ENCODE measurements at places on chromosomes 11 and 22. TPM values are rescaled to one million over a fixed set of nuclear protein-coding genes. Genes with fewer than 3 reads are reported as not detected.

MMP10 gene
- not detected for polyA plus RNA-seq

DNA sequence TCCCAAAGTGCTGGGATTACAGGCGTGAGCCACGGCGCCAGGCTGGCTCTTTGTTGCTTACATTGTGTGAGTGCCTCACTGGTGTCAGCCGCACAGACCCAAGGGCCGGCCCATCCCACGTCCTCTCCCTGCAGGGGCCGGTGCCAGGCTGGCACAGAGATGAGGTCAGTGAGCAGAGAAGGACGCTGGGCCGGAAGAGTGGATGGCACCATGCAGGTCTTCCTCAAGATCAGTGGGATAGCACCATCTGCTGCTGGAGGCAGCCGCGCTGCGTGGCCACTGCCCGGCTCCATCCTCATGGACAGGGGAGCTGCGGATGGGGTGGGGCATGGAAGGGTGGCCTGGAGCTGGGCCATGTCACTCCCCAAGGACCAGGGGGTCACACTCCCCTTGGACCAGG is 22.0 kb upstream of the FGF4 start:
- no peak for DNase-seq

- no peak for DNase-seq
These were observed 24.3 kb upstream of the PPFIA1 start for GRCh38 chr11:70246196-70246595.

GRCh38 chr11:250740-251299 is 14.0 kb downstream of the PSMD13 start:
- no peak for DNase-seq

NCAM1 gene
- polyA plus RNA-seq, result 201 TPM

DNA sequence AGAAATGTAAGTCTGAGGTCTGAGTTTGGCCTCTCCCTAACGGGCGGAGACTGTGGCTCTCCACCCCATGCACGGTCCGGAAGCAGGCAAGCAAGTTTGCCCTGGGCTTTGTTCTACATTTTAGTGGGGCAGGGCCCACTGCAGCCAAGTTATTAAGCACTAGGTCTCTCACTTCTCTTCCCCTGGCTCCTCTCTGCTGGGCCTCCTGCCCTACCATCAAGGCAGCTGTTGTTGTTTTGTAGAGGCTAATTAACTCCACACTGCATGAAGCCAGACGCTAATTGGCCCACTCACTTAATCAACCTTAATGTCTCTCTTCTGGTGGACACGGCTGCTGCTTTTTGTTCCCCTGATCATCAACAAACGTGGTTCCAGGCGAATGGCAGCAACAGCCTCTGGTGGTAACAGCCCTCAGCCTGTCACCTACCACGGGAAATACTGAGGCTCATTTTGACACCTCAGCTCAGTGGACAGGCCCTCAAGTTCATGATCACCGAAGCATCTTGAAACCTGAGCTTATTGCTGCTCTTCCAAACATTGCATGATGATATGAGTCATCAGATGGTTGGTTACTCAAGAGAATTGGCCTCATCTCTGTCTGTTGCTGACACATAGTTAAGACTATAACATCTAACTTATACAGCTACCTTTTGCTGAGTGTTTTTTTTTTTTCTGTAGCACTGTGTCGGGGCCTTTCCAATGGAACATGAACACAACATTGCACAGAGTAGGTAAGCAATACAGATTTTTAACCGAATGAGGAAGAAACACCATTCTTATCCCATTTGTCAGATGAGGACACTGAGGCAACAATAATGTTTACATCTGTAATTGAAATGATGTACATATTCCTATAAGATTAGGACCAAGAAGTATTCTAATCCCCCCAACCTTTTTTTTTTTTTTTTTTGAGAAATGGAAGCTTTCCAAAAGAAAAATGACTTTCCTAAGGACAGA is 20.8 kb upstream of the LMO2 start:
- no peak for DNase-seq

- no peak for DNase-seq
These were observed 213.4 kb upstream of the SYN3 start for GRCh38 chr22:33271390-33272161.

DNA sequence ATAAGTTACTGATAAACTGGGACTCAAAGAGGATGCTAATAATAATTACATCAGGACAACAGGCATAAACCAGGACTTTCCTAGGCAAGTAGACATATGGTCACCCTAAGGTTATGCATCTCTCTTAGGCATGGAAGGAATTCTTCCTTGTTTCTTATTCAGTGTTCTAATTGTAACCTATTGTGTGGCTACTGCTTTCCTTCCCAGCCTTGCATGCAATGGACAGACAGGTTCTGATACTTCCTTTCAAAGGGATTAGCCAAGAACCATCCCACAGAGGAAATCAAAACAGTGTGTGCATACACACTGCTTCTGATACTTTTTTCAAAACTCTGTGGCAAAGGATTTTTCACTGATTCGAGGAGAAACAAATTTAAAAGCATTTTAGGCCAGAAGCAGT is 48.3 kb downstream of the RRAS2 start:
- DNase-seq, result no peak

- DNase-seq, result no peak
These were observed 1248.0 kb upstream of the CNTN5 start for GRCh38 chr11:97772705-97773104.

DNA sequence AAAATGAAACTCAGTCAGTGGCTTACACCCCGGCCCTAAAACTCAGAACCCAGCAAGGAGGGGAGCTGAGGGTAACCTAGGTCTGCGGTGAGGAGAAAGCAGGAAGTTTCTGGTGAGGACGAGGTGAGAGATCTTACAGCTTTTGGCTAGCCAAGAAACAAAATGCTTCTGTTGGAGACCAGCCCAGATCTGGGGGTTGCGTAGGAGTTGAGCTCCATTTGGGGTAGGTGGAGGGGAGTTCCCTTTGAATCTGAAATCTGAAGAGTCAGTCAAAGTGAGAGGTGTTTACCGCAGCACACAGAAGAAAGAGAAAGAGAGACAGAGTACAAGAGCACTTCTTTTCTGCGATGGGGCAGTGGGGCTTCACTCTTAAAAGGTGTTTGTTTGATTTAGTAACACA is 29.6 kb downstream of the EHF start:
- no peak for DNase-seq

STT3A gene
- polyA plus RNA-seq, result 192 TPM

DNA sequence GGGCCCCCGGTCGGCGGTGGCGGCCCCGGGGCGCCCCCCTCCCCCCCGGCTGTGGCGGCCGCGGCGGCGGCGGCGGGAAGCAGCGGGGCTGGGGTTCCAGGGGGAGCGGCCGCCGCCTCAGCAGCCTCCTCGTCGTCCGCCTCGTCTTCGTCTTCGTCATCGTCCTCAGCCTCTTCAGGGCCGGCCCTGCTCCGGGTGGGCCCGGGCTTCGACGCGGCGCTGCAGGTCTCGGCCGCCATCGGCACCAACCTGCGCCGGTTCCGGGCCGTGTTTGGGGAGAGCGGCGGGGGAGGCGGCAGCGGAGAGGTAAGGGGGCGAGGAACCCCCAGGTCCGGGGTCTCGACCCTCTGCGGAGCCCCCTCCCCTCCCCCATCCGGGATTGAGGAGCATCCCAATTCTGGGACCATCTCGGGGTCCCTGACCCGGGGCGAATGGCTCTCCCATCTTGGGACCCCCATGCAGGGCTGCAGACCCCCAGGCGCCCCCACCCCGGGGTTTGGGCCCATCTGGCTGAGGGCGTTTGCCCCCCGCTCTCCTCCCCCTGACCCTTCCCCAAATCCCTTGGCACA is 431 bp downstream of the KMT2A start:
- no peak for DNase-seq

DNA sequence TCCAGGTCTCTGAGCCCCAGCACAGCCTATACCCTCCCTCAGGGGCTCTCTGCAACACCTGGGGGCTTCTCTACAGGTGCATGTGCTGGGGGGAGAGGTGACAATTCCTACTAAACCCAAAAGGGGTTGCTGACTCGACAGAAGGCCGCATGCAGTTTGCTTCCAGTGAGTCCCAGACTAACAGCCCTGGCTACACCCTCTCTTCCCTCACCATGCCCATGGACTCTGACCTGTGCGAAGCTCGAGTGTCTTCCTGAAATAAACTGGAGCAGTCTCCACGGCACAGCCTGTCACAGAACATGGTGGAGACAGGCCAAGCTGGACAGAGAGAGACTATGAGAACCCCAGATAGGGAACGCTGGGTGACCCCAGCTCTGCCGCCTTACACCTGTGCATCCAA is 16.6 kb downstream of the PLEKHA7 start:
- no peak for DNase-seq

GRCh38 chr11:14821031-14821430 is 71.0 kb downstream of the CYP2R1 start:
- DNase-seq, result no peak

SLC1A2 gene
- 2.4 TPM for polyA plus RNA-seq

DNA sequence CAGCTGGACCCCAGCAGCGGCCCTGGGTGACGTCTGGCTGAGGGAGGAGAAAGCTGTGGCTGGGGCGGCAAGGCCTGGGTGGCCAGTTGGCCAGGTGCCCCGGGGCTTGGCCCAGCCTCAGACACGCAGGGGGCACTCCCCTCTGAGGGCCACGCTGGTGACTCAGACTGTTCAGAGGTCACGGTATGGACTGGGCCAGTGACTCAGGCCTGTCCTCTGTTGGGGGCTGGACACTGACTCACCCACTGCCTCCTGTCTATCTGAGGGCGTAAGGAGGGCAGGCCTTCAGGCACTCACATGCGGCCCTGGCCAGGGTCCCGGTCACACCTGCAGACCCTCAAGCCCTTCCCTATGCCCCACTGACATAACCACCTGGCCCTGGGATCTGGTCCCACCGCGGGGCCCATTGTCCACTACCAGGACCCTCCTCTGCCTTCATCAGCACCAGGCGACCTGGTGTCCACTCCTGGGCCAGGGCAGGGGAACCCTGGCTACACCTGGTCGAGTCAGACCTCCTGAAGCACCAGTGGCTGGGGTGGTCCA is 3.7 kb upstream of the MUC5AC start:
- no peak for DNase-seq

- no peak for DNase-seq
These were observed 618 bp upstream of the CERK start for GRCh38 chr22:46738647-46739093.

VPREB1 gene
- not detected for polyA plus RNA-seq

GRCh38 chr11:110892741-110893285 is 180.6 kb upstream of the ARHGAP20 start:
- DNase-seq, result no peak

DNA sequence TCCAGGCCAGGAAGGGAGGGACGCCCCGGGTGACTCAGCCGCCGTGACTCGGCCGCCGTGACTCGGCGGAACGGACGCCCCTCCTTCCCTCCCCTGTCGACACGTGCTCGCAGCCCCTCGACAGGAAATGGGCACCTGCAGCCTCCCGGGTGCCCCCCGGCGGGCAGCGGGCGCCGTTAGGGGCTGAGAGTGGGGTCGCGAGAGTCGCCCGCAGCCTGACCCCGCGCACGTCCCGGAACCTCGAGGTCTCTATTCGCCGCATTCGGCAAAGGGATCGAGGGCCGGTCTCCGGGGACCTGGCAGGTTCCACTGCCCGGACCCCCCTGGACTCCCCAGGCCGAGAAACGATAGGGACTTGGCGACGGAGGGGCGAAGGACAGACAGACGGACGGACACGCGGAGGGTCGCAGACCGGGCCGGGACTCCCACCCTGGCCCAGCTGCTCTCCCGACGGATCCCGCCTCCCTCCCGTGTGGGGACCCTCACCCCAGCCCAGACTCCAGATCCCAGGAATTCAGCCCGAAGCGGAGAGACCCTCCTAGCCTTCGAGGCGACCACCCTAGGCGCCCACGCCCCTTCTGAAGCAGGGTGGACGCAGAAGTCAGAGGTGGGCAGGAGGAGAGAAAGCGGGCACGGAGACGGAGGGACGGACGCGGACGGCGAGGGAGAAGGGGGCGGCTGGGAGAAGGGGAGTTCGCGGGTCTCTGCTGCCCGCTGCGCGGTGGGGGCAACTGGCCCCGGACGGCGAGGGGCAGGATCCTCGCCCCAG is 648 bp downstream of the FOSL1 start:
- no peak for DNase-seq

- DNase-seq, result no peak
These were observed 155.7 kb downstream of the WT1 start for GRCh38 chr11:32279672-32280071.

- no peak for DNase-seq
These were observed 42.4 kb upstream of the SMTN start for GRCh38 chr22:31038686-31039085.

DNA sequence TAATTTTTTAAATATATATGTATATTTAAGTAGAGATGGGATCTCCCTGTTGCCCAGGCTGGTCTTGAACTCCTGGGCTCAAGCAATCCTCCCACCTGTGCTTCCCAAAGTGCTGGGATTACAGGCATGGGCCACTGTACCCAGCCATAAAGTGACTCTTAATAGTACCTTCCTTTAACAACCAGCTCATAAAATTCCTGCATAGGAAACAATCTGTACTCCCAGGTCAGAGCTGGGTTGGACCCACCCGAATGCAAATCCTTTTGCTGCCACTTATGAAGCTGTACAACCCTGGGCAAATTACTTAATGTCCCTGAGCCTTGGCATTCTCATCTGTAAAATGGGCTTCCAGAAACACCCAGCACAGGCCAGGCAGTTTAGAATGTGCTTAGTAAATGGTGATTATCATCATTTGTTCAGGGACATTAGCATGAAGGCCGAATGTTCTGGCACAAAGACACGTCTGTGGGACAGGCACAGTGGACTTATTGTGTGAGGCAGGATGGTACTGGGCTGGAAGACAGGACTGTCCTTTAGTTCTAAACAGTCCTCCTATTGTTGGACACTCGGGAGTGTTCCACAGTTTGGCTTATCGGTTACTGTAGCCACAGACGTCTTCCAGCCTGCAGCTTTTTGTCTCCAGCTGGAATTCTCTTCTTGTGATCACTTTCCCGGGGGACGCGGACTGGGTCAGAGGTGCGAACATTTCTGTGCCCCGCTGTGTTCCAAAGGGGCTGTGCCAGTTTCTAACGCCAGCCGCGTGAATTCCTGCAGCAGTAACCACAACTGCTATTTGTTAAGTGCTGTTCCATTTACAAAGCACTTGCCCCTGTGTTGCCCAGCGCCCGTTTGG is 6.0 kb downstream of the PDXP start:
- no peak for DNase-seq

DNA sequence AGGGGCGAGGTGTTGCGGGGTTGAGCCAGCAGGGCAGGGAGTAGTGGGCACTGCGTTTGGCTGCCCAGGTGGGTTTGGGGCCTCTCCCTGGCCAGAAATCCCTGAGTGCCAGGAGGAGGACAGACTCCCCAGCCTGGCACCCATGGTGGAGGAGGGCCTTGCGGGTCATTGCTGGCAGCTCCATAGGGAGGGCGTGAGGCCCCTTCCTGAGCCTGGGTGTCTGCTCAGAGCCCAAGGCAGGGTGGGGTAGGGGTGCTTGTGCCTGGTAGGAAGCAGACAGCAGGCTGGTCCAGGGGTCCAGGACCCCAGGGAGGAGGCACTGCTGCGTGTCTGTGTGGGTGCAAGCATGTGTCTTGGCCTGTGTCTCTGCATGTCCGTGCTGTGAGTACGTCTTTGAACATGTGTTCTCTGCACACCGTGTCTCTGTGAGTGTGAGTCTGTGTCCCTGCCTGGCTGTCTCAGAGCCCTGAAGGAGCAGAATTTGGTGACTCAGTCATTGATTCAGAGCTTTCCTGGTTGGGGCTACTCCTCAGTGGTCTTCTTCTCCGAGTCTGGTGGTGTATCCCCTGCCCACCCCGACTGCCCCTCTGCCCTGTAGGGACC is 3.9 kb downstream of the TSPAN4 start:
- no peak for DNase-seq

DRICH1 gene
- 3.7 TPM for polyA plus RNA-seq

TYR gene
- polyA plus RNA-seq, result not detected

All from left renal pelvis (tissue), 4 donors.